ENCODE measurements at places on chromosomes 4 and X. TPM values are rescaled to one million over a fixed set of nuclear protein-coding genes. Genes with fewer than 3 reads are reported as not detected.

The NIPAL1 gene
- total RNA-seq, result 0.14 TPM

The CABS1 gene
- not detected for total RNA-seq

The TMEM128 gene
- 89.3 TPM for total RNA-seq

The KIF4A gene
- total RNA-seq, result 33.4 TPM

The SPANXN4 gene
- total RNA-seq, result not detected

The XK gene
- not detected for total RNA-seq

DNA sequence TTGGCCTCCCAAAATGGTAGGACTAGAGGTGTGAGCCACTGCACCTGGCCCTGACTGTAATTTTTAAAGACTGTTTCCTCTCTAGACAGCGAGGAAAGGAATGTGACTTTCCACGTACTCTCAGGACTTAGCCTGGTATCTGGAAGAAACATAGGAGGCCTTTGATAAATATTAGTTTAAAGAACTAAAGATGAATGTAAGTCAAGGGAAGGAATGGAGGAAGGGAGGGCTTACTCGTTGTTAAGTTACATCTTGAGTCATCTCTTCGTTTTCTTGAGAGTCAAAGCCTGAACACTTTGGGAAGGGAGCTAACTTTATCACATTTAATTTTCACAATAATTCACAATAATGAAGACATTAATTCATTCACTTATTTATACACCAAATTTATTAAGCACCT lies 7.2 kb upstream of the LNX1 start:
- no peak for DNase-seq

DNA sequence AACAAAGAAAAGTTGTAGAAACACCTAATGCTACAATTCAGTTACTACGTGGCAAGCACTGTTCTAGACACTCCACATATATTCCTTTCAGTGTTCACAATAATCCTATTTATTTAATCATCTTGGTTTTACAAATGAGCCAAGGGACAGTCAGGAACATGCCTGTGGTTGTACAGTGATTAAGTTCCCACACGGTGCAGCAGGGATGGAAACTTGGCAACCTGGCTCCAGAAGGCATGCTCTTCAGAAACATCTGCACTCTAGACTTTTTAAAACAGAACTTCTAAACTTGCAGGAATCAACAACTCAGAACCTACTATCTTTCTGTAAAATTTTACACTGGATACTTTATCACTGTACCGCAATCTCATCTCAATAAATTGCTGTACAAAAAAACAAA lies 32.1 kb downstream of the TAPT1 start:
- DNase-seq, result no peak

The HMGN5 gene
- not detected for total RNA-seq

GRCh38 chr4:55001538-55001937 lies 123.9 kb downstream of the KDR start:
- no peak for DNase-seq

DNA sequence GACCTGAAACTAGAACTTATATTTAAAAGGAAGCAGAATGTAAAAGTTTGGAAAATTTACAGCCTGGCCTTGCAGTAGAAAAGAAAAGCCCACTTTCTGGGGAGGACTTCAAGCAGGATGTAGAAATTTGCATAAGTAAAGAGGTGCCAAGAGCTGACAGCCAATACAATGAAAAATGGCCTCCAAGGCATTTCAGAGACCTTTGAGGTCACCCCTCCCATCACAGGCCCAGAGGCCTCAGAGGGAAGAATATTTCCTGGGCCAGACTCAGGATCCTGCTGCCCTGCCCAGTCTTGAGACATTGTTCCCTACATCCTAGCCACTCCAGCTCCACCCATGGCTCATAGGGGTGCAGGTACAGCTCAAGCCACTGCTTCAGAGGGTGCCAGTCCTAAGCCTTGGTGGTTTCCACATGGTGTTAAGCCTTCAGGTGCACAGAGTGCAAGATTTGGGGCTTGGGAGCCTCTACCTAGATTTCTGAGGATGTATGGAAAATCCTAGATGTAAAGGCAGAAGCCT lies 518.9 kb upstream of the INTU start:
- DNase-seq, result no peak

The ATP1B4 gene
- not detected for total RNA-seq

The MAGEA1 gene
- total RNA-seq, result not detected

- DNase-seq, result peak; percentile 61
These were observed 94.9 kb downstream of the CNKSR2 start for GRCh38 chrX:21469071-21469470.

The XAGE1B gene
- not detected for total RNA-seq

The GAGE12H gene
- not detected for total RNA-seq

GRCh38 chr4:7929118-7929951 lies 10.3 kb downstream of the AFAP1 start:
- peak; percentile 76 for DNase-seq

The CNOT6L gene
- total RNA-seq, result 4.9 TPM

GRCh38 chrX:55697381-55697780 lies 20.2 kb upstream of the RRAGB start:
- DNase-seq, result no peak

DNA sequence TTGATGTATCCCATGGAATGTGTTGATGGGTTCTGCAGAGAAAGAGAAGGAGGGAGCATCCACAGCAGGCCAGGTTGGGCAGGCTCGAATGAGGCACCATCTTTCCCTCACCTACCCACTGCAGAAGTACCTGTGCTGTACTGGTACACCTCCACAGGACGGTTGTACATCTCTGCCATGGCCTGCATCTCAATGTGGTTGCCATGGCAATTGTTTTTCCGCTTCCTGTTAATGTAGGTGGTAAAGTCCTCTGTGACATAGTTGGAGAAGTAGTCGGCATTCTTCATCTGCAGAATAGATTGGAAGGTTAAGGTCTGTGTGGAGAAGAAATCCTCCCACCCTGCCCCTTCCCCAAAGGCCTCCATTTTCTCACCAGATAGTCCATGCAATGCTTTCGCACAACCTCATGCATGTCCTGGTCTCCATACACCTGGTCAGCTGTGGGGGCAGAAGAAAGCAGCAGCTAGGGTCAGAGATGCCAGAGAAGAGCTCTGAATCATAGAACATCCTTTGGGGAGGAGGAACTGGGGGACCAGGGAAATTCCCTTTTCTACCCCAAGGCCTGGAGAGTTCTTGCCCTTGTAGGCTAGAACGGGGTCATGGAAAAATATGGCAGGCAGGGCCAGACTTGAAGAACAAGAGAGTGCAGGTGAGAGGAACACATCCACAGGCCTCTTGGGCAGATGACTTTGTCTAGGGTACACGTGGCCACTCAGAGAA lies 15.9 kb upstream of the PIM2 start:
- no peak for DNase-seq

GRCh38 chr4:76931087-76931486 lies 18.5 kb upstream of the SEPTIN11 start:
- DNase-seq, result no peak

DNA sequence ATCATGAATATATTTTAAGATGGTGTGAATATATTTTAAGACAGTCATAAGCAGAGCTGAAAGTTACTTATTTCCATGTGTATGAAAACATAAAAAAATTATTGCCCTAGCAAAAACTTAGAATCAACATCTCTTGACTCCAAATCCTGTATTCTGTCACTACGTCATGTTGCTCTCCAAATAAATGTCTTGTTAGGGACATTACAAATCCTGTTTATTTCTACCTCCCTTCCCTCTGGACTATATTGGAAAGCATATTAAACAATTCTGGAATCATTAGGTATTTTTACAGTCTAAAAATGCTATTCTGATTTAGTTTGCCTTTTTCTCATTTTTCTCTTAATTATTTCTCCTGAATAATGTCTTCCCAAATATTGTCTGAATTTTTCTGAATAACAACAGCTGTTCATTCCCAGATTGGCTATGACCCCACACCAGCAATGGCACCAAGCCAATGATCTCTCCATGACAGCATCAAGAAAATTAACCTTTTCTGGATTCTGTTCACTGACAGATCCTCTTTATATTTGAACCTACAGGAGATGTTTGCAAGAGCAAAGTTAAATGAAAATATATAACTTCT lies 523.1 kb downstream of the IQCM start:
- peak; percentile 58 for DNase-seq

DNA sequence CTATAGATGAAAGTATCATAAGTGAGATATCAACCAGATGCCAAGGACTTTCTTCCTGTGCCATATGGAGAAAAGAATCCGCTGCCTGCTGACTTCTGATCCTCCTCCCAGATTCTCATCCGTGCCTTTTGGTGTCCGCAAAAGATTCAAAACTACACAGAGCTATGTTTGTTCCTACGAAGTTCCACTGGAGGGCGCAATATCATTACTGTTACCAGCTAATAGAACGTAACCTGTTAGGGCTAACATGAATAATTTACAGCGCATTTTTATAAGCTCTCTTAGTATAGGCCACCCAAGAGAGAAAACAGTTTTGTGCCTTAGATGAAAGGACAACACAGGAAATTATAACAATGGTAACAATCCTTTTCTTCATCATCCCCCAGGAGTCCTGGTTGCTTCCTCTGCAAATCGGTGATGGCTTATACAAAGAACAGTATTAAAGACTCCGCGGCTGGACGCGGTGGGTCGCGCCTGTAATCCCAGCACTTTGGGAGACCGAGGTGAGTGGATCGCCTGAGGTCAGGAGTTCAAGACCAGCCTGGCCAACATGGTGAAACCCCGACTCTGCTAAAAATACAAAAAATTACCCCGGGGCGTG lies 22.8 kb upstream of the CENPVL3 start:
- DNase-seq, result peak; percentile 65

The FRMPD4 gene
- total RNA-seq, result not detected

DNA sequence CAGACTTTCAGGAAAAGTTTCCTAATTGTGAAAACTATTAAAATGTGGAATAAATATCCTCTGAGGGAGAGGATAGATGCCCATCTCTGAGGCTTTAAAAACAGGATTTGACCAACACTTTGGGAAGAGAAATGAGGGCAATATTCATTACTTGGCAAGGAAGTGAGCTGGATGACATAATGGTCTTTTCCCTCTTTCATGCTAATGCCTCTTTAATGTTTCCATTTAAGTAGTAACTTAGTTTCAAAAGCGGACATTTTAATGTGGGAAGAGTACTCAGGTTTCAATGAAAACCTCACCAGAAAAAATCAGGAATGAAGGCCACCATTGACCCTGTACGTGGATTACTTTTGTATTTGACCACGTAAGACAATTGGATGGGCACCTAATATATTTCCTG lies 503.3 kb downstream of the ANKRD50 start:
- no peak for DNase-seq
